ENCODE measurements at places on chromosomes 16 and 17. TPM values are rescaled to one million over a fixed set of nuclear protein-coding genes. Genes with fewer than 3 reads are reported as not detected.
A peak's percentile ranks its signal among the peaks of the same experiment; 100 is the strongest.

Gene CES5A
- not detected for polyA plus RNA-seq

Gene RMI2
- 0.11 TPM for polyA plus RNA-seq

Gene TP53TG3B
- 0.06 TPM for polyA plus RNA-seq

Gene MVP
- 17.6 TPM for polyA plus RNA-seq

DNA sequence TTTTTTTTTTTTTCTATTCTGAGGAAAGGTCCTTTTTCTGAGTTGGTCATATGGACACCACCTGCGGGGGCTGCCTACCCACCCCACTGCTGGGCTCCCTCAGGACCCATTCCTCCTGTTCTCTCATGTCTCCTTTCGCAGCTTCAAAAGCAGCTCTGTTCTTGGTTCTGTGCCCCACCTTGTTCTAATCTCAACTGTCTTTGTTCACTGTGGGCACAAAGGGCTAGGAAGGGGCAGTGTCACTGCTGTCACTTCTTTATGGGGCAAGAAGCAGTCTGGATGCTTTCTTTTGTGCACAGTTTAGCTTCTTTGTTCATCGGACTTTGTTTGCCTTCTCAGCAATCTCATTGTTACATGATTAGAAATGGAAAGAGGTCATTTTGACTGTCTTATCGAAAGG lies 7.1 kb downstream of the GOSR2 start:
- DNase-seq: no peak

DNA sequence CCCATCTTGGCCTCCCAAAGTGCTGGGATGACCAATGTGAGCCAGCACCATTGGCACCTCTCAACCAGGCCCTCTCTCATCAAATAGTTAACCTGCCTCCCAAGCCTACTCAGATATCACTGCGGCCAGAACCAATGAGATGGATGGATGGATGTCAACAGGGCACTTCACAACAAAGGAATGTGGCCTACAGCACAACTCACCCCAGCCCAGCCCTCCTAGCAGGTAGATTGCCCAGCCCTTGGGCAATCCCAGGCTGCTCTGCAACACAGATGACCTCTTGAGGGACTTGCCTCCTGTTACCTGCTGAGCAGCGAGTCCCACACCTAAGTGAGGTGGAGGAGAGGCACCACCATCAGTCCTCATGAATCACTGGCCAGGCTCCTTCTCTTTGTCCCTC lies 22.6 kb upstream of the KIFC3 start:
- DNase-seq: no peak

DNA sequence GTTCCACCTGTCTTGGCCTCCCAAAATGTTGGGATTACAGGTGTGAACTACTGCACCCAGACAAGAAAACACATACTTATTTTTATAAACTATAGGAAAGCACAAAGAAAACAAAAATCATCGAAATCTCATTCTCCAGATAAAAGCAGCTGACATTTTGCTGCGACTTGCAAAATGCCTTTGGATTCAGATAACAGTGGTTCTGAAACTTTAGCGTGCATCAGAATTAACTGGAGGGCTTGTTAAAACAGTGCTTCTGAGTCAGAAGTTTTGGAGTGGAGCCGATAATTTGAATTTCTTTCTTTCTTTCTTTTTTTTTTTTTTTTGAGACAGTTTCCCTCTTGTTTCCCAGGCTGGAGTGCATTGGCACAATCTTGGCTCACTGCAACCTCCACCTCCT lies 17.7 kb upstream of the GJD3 start:
- DNase-seq: no peak

DNA sequence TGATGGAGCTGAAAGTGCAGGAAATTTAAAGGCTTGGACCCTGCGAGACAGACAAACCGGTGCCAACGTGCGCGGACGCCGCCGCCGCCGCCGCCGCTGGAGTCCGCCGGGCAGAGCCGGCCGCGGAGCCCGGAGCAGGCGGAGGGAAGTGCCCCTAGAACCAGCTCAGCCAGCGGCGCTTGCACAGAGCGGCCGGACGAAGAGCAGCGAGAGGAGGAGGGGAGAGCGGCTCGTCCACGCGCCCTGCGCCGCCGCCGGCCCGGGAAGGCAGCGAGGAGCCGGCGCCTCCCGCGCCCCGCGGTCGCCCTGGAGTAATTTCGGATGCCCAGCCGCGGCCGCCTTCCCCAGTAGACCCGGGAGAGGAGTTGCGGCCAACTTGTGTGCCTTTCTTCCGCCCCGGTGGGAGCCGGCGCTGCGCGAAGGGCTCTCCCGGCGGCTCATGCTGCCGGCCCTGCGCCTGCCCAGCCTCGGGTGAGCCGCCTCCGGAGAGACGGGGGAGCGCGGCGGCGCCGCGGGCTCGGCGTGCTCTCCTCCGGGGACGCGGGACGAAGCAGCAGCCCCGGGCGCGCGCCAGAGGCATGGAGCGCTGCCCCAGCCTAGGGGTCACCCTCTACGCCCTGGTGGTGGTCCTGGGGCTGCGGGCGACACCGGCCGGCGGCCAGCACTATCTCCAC lies at the start of gene NOG:
NOG (plus strand) TSS at position 54 of the 674 bp plus-strand sequence; CDS start at position 579, 525 bp downstream.
- DNase-seq: peak; percentile 82

- DNase-seq: no peak
Measured at GRCh38 chr17:9169116-9169515, 147.8 kb downstream of the NTN1 start.

DNA sequence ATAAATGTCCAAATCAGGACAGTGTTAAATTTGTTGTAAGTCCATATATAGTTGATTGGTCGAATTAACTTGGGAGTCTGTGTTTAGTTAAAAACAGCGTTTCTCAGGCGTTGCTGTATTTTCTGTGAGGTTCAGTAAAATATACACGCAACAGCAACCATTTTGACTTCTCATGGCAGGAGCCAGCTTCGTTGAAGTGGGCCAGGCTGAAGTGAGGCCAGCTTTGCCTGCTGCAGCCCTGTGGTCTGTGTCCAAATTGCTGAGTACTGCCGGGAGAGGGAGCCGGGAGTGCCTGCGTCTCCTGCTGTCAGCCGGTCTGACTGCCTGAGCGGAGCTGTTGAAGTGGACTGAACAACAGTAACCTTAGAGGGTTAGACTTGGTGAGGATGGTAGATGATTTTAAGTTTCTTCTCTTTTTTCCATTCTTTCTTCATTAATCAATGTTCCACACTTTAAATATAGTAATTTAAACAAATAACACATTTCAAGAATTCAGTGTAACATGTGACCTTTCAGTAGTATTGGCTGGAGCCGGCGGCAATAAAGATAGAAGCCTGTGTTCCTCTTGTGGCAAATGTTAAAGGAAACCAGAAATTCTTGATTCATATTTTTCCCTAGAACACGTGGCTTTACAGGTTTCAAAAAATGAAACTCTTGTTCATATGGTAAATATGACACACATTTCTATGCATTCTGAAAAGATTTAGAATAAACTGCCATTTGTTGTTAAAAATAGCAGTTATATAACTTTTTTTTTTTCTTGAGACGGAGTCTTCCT lies 37.0 kb upstream of the ZNF750 start:
- peak; percentile 91 for DNase-seq

DNA sequence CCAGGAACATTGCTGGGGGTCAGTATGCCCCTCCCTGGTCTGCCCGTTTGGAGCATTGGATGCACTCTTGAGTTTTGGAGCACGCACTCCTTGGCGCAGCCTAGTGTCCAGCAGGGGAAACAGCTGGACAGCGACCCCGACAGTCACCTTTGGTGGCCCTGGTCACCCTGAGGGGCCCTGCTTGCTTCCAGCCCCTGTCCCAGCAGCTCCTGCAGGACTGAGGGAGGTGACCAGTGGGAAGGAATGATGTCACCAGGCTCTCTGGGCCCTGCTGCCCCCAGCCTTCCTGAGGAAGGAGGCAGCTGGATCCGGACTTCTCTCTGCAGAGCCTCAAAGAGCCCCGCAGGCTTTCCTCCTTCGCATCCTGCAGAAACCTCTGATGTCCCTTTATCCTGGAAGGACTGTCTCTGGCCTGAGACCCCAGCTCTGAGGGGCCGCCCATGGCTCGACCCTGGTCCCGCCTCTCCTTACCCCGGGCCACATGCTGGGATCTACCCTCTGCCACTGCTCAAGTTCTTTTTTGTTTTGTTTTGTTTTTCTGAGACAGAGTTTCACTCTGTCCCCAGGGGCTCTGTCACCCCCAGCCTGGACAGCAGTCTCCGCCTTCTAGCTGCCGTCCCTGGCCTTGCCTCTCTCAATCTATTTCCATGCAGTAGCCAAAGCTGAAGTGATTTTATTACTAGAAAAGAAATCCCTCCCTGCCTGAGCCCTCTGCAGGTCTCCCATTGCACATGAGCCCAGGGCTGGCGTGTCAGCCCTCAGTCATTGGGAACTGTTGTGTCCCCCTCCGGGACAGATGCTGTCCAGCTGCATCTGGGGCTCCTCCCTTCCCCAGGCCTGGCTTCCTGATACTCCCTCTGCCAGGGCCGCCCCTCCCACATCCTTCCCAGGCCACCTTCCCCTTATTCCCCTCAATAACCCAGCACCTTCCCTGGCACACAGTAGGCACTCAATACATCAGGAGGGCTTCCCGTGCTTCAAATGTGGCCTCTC lies 11.6 kb downstream of the ZSCAN10 start:
- DNase-seq: no peak

DNA sequence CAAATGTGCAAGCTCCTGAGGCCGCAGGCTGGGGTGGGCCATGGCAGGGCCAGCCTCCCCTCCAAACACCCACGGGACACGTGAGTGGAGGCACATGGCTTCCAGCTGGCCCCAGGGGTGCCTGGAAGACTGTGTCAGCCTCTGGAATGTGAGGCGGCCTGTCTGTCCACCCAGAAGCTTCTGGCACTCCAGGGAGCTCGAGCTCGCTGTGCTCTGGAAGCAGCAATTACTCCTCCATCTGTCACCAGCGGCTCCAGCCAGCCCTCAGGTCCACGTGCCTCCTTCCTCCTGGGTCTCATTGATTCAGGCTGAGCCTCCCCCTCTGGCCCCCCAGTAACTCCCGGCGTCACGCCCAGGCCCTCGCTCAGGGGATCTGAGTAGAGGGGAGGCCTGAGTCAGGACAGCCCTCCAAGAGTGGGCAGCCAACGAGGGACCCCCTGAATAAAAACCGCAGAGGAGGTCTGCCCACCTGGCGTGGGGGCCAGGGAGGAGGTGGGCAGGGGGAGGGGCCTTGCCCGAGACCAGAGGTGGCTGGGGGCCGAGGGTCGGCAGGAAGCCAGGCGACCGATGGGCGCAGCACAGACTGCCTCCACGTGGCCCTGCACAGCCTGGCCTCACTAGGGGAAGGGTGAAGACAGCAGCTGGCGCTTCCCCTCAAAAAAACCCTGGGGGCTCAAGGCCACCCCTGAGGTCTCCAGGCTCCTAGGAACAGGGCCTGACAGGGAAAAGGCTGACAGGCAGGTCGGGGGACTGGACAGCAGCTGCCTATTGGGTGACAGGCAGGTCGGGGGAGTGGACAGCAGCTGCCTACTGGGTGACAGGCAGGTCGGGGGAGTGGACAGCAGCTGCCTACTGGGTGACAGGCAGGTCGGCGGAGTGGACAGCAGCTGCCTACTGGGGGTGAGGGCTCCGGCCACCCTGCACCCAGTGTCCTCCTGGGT lies 11.9 kb downstream of the PIEZO1 start:
- peak; percentile 76 for DNase-seq

- DNase-seq: no peak
Measured at GRCh38 chr16:81409016-81409556, 35.5 kb upstream of the CMIP start.

GRCh38 chr17:13337151-13337550 lies 264.6 kb downstream of the HS3ST3A1 start:
- DNase-seq: no peak

GRCh38 chr17:30819971-30820705 lies 4.4 kb downstream of the CRLF3 start:
- DNase-seq: no peak

GRCh38 chr16:77760800-77761199 lies 27.6 kb upstream of the VAT1L start:
- DNase-seq: no peak

GRCh38 chr17:57954397-57955182 lies 622 bp downstream of the CUEDC1 start:
- peak; percentile 90 for DNase-seq

DNA sequence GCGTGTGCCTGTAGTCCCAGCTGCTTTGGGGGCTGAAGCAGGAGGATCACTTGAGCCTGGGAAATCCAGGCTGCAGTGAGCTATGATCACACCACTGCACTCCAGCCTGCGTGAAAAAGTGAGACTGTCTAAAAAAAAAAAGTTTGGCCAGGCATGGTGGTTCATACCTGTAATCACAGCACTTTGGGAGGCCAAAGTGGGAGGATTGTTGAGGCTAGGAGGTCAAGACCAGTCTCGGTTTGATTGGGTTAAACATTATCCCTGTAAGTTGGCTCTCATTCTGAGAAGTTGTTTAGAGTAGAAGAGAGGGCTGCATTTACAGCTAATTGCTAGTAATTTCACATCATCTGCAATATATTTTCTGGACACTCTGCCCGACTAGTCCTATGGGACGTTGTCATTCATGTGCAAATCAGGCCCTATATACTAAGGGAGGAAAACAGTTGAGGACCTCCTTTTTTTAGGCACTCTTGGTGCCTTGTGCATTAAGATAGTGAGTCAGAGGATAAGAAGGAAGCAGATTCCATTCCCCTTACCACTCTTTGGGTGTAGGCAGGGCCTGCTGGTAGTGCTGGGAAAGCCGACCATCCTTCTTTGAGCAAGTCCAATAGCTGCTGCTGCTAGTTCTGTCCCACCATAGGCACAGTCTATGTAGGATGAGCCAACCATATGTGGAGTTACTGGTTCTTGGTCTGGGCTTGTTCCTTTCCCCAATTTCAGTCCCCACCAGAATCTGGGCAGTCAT lies 18.7 kb downstream of the HMOX2 start:
- no peak for DNase-seq

- no peak for DNase-seq
Measured at GRCh38 chr16:69084289-69084688, 21.2 kb upstream of the HAS3 start.

DNA sequence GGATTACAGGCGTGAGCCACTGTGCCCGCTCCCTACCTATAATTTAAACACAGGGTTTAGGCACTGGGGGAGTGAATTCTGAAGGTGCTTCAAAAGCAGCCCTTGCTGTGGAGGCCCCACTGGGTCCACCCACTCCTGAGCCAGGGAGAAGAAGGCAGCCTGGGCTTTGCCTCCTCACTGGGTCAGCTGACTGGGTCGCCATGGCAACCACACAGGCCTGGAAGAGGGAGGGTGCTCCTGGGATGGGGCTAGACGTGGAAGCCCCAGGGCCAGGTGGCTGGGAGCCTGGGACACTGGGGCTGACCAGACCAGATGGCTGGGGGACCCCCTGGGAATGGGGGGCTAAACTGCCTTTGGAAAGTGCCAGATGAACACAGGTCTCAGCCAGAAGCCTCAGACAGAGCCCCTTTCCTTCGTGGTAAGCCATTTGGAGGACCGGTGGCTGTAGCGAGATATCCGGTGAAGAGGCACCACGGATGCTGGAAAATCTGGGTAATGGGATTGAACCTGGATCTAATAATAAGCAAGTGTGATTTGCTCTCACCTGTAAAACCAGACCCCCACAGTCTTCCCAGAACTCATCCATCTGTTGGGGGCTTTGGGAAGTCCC lies 32.9 kb downstream of the TRARG1 start:
- no peak for DNase-seq

All from psoas muscle (tissue), 8 donors.